ENCODE measurements at places on chromosomes 2 and 18. TPM values are rescaled to one million over a fixed set of nuclear protein-coding genes. Genes with fewer than 3 reads are reported as not detected.

FZD7 gene
- polyA plus RNA-seq: 29.6 TPM

DNA sequence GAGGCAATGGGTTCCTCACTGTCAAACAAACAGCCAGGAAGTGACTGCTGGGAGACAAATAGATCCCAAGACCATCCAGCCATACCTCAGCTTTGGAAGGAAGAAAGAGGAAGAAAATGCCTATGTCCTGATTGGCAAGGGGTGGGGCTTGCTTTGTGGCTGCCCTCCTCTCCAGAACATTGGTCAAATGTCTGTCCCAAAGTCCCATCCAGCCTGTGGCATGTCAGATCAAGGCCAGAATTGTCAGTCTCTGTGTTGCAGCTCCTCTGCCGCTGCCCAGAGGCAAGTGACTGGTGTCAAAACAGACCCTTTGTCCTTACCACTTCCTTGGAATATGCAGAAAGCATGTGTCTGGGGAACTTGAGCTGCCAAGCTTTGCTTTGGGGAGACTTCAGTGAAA is 63.0 kb upstream of the SMAD2 start:
- no peak for DNase-seq
- no peaks in the 10 kb centered on the region for H3K36me3 ChIP-seq
- no peaks in the 10 kb centered on the region for H3K27me3 ChIP-seq
- H3K4me3 ChIP-seq: no peak overlapping the region
- no peak overlapping the region for H3K27ac ChIP-seq
- peaks cover 4% of the 10 kb centered on the region for H3K4me1 ChIP-seq

DNA sequence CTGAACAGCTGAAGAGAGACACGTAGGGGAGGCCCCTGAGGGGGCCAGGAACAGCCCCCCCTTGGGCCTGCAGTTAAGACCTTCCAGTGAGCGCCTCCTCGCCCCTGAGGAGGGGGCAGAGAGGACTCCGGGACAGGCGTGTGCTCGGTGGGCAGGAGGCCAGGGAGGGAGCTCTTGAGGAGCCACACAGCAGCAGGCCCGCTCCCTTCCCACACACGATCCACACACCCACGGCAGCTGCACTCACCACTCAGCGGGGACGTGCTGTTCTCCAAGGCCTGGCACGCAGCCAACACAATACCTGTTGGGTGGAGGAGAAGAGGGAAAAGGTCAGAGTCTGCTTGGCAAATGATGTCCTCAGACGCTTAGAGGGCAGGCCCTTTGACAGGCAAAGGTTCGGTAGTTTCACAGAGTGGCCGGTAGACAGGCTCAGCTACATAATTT is 39.0 kb downstream of the TGFA start:
- no peak overlapping the region for H3K4me3 ChIP-seq
- H3K36me3 ChIP-seq: no peaks in the 10 kb centered on the region
- DNase-seq: no peak
- H3K27me3 ChIP-seq: no peaks in the 10 kb centered on the region

DNA sequence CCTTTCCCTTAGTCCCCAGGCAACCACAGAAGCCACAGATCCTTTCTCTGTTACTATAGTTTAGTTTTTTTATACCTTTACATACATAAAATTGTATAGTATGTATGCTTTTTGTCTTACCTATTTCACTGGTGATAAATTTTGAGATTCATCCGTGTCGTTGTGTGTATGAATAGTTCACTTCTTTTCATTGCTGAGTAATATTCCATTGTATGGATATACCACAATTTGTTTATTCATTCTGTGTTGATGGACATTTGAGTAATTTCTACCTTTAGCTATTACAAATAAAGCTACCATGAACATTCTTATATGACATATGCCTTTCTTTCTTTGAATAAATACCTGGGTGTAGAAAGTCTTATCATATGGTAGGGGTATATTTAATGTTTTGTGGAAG is 102.8 kb upstream of the CERS6 start:
- H3K4me1 ChIP-seq: peaks cover 4% of the 10 kb centered on the region
- no peak overlapping the region for H3K27ac ChIP-seq
- DNase-seq: no peak
- no peaks in the 10 kb centered on the region for H3K36me3 ChIP-seq

DNA sequence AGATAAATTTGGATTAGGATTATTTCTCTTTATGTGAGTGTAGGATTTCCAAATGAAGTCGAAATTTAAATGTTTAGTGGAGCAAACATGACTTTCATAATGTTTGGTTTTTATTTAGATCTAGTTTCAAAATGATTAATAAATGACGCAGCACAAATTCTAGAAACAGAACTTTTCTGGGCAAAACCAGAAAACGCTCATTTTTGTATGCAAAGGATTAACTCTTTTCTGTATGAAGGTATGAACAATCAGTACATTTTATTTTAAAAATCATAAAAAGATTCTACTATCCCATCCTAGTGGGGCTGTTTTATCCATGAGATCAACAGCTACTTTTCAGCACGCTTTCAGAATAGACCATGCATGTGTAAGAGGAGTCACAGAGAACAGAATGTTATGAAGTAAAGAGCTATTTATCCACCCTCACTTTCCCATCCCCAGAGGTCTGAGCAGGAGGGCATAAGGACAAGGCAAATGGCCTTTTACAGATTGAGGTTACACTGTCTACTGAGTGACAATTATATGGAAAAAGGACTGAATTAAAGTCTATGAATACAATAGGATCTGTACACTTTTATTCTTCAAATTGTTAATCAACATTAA is 270.8 kb downstream of the ZEB2 start:
- no peak overlapping the region for H3K27ac ChIP-seq
- no peaks in the 10 kb centered on the region for H3K27me3 ChIP-seq
- peak; percentile 13 for DNase-seq
- no peaks in the 10 kb centered on the region for H3K4me1 ChIP-seq

DNA sequence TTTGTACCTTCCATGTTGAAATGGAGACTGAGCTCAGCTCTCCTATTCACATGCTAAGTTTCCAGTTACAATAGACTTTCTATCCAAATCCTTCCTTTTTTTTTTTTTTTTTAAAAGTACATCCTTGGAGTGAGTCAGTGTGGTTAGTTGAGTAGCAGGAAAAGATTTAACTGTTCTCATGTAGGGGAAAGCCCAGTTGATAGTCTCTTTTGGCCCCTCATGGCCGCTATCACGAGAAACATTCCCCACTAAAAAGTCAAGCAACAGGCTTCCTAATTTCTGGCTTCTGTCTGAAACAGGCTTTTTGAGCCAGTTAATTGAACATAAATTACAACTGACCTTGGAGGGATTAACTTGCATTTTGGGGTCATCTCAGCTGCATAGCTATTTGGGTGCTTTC is 161.3 kb downstream of the MEIS1 start:
- no peaks in the 10 kb centered on the region for H3K27me3 ChIP-seq
- no peak for DNase-seq
- H3K27ac ChIP-seq: no peak overlapping the region
- no peaks in the 10 kb centered on the region for H3K36me3 ChIP-seq
- H3K4me1 ChIP-seq: no peaks in the 10 kb centered on the region
- H3K4me3 ChIP-seq: no peak overlapping the region

- DNase-seq: peak; percentile 79
- H3K27ac ChIP-seq: peak overlapping the region; percentile 58
- H3K27me3 ChIP-seq: no peaks in the 10 kb centered on the region
- H3K36me3 ChIP-seq: no peaks in the 10 kb centered on the region
These were observed 76.6 kb upstream of the MAP4K3 start for GRCh38 chr2:39513641-39514094.

Measured in muscle of leg (tissue), 16 donors.